Stimulated activated CD4-positive, alpha-beta T cell treated with anti-CD3 and anti-CD28 coated beads, Interleukin-1b, Interleukin-23, amount 100 ng/mL, for 48 hours (primary cell): ENCODE measurements at places on chromosomes 7 and 10.

GRCh38 chr7:97512441-97513207 is 219.3 kb upstream of the TAC1 start:
- DNase-seq: no peak

- no peak for DNase-seq
These were observed 605.9 kb downstream of the KCNMA1 start for GRCh38 chr10:77031531-77032187.

- DNase-seq: no peak
These were observed 178.6 kb upstream of the GALNT17 start for GRCh38 chr7:70953331-70953741.

DNA sequence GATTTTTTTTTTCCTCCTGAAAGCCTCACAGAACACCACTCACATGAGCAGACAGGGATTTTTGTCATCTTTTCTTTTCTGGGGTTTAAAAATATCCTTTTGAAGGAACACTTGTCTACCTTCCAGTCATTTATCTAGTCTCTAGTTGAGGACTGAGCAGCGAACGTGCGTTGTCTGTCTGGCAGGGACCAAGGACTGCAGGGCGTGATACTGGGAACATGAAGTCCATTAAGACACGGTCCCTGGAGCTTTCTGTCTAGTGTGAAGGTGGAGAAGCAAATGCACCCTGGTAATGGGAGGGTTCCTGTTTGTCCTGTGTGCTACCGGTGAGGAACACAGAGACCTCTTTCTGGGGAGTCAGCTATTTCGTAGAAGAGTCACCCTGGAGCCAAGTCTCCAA is 207.4 kb downstream of the TMEM178B start:
- DNase-seq: no peak

GRCh38 chr10:370449-370825 is 235.2 kb downstream of the ZMYND11 start:
- DNase-seq: no peak

GRCh38 chr10:59177031-59177797 is 771 bp downstream of the PHYHIPL start:
- no peak for DNase-seq

DNA sequence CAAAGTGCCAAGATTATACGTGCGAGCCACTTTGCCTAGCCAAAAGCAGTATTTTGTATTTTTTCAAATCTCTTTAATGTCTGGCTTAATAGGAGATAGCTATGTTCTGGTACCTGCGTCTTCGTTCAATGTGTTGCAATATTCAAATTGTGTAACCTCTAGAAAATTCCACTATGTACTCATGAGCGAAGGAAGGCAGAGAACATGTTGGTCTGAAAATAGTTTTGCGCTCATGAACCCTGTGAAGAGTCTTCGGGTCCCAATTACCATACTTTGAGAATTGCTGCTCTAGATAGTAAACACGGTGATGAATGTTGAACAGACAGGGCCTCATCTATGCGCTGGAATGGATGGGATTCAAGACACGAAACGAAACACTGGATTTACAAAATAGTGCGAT is 2.7 kb upstream of the SUV39H2 start:
- DNase-seq: no peak

- DNase-seq: peak; percentile 21
These were observed 393 bp downstream of the ZNF467 start for GRCh38 chr7:149772956-149773434.

DNA sequence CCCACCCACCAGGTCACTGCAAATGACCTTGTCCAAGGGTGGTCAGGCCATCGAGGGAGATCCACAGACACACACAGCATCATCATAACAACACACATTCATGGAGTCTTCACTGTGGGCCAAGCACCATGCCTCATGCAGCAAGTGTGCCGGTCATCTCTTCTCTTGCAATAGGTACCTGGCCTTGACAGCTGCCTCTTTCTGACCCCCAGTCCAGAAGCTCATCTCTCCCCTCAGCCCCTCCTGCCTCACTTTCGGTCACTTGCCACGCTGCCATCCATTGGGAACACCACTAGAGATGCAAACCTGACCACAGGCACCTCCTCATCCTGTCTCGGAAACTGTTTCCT is 75.9 kb downstream of the OAT start:
- no peak for DNase-seq

- no peak for DNase-seq
These were observed 51.0 kb downstream of the PTTG1IP2 start for GRCh38 chr7:90520484-90520883.

DNA sequence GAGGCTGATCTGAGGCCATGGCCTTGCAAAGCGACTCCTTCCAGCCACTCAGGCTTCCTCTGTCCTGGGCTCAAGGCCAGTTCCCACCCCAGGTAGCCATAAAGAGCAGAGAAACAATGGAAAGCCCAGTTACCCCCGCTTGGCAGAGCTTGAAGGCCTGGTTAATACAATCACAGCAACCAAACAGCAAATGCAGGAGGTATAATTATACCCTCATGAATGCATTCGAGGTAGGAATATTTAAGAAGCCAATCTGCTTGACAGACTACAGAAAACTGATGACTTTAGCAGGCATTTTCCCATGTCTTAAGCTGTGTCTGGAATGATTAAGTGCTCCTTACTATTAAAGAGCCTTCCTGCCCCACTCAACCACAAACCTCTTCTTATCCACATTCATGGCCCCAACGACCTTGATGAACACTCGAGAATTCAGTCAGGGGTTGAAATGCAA is 114.1 kb upstream of the MACROH2A2 start:
- no peak for DNase-seq

DNA sequence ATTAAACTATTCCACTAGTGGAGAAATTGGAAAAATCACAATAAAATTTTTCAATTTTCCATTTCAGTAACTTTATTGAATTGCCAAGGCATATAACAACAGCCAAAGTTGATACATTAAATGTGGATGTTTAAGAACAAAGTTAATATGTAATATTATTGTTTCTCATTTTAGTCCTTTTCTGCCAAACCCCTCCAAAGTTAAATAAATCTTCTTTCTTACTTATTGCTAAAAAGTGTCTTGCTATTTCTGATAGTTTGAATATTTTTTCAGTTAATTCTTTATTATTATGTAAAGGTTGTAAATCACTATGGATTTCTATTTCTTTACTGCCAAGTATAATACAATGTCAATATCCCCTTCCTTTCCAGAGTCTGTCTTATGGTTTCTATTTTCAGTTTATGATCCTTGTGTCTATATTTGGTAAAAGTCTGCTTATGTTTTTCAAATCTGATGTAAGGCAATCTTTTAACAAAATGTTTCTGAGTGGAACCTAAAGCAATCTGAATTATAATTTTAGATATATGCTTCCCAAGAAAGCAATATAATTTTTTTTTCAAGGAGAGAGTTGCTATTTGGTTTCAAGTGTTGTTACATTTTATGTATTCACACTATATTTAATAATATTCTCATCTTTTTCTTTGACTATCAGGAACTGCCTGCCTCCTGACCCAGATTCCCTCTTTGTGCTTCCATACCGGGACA is 80.3 kb upstream of the RHOBTB1 start:
- DNase-seq: no peak

- DNase-seq: no peak
These were observed 114.1 kb downstream of the ICA1 start for GRCh38 chr7:8147760-8148463.

GRCh38 chr10:47091421-47091820 is 180.2 kb downstream of the PTPN20 start:
- DNase-seq: no peak

DNA sequence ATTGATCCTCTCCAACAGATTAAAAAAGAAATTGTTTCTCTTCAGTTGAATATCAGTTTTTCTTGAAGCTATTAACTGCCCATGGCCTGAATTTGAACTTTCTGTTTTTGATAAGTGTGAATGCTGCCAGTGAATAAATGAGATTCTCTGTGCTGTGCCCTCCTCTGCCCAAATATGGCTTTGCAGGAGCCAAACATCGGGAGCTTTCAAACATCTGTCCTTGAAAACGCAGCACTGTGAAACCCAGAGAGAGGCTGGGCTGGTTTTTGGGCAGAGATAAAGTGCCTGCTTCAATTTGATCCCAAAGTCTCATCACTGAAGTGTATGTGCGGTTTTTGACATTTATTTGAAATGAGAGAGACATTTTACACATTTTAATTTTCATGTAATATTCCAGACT is 268.3 kb upstream of the SHH start:
- DNase-seq: no peak

- no peak for DNase-seq
These were observed 10.2 kb upstream of the ST8SIA6 start for GRCh38 chr10:17464545-17464944.

- DNase-seq: peak; percentile 84
These were observed 1.3 kb upstream of the CUL1 start for GRCh38 chr7:148697256-148698006.

DNA sequence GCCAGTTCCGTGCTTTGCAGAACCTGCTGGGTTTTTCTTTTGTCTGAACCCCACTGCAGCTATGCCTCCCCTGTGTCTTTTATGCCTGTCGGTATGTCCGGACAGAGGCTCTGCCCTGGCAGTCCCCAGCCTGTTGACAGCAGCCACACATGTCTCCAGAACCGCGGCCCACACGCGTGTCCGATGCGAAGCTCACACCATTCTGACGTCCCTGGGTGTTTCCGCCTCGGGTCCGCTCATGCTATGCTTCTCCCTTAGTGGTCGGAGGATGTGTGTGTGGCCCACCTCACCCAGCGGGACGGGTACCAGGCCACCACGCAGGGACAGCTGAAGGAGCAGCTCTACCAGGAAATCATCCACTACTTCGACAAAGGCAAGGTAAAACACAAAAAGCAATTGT is 164.6 kb upstream of the NPS start:
- DNase-seq: no peak

- peak; percentile 23 for DNase-seq
These were observed 152.7 kb downstream of the SKIDA1 start for GRCh38 chr10:21372651-21373410.

- DNase-seq: no peak
These were observed 8.3 kb upstream of the EDRF1 start for GRCh38 chr10:125711110-125711750.

DNA sequence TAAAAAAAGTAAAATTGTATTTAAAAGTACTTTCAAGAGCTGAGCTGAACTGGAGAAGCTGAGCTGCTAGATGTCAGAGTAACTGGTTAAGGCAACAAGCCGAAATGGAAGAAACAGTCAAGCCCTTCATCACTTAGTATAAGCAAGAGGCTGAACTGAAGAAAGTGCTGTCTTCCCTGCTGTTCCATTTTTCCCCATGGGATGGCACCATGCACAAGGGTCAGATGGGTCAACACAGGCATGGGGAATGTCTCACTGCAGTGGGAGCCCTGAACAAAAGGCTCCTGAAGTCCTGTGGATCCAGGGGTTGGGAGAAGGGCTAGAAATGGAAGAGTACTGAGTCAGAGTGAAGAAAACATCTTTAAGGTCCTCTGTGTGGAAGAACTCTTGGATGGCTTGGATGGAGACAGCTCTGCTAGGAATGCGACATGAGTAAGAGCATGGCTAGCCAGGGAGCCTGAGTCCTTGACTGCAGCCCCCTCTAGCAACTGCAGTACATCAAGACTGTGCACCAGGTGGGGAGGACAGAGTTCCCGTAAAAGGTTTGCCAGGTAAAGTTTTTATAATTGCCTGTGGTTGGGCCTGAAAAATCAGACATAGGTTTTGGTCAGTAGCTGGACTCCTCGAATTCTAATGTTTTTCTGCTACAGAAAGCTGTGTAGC is 348.3 kb downstream of the GPR158 start:
- DNase-seq: no peak

DNA sequence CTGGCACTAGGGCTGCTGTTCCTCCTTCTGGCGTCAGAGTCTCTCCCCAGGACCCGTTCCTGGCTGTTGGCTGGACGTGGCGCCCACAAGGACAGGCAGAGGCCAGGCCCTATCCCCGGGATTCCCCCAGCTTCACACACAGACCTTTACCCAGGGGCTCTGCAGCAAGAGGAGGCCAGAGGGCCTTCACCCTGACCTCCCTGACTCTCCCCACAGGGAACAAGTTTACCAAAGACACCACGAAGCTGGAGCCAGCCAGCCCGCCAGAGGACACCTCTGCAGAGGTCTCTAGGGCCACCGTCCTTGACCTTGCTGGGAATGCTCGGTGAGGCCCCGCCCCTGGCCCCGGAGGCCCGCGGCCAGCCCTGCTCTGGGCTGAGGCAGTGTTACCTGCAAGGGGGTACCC is 82.2 kb downstream of the GTF2IRD1 start:
- no peak for DNase-seq

DNA sequence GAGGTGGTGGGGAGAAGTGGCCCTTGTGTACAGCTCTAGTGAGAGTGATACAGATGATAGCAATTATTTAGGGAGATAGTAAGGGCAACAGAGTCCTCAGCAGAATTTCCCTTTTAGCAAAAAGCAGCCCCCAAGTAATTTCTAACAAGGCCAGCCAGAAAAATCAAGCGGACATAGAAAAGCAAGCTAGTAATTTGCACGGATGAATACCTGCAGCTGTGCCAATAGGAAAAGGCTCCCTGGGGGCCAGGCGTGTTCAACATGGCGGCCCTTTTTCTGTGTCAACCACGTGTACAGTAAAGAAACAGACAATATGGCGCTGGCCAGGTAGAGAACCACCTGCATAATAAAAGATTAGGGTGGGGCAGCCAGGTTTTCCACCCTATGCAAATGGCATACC is 7.4 kb downstream of the MCM10 start:
- no peak for DNase-seq

- DNase-seq: no peak
These were observed 11.1 kb upstream of the CNNM1 start for GRCh38 chr10:99318048-99318447.

DNA sequence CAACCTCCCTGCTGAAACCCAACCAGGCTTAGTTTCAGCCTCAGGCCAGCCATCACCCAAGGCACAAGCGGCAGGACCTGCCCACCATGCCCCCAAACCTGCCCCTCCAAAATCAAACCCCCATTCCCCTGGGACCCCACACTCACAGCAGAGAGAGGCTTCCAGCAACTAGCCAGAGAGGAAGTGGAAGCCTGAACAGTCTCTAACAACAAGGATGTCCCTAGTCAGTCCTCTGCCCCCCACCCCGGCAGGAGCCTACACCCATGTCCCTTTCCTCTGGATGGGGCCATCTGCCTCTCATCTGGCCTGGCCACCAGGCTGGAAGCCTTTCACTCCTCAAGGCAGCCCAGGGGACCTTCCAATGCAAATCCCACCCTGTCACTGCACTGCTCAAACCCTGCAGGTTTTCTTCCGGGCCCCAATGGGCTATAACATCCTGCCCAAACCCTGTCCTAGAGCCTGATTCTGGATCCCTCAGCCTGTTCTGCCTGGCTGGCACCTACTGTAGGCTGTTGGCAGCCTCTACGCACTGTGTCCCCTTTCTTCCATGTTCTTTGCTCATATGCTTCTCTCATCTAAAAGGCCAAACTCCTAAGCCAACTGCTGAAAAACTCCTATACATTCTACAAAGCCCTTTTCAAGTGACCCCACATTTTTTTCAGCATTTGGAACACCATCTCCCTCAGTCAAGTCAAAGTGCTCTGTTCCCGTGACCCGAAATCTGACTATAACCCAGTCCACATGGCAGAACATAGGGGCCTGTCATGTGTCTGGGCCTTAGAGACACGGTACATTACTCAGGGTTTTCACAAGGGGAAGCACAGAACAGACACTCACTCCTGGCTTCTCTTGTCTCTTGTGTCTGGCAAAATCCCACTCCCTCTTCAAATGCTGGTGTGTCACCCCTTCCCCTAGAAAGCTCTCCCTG is 253.3 kb downstream of the TNS3 start:
- DNase-seq: no peak

GRCh38 chr7:83586281-83586680 is 62.7 kb downstream of the SEMA3E start:
- DNase-seq: no peak

- DNase-seq: no peak
These were observed 60.5 kb downstream of the CCNY start for GRCh38 chr10:35396560-35397434.

GRCh38 chr10:46257099-46257498 is 29.7 kb upstream of the ANTXRL start:
- DNase-seq: no peak
